ENCODE measurements at places on chromosomes 6 and 20. TPM values are rescaled to one million over a fixed set of nuclear protein-coding genes. Genes with fewer than 3 reads are reported as not detected.

DNA sequence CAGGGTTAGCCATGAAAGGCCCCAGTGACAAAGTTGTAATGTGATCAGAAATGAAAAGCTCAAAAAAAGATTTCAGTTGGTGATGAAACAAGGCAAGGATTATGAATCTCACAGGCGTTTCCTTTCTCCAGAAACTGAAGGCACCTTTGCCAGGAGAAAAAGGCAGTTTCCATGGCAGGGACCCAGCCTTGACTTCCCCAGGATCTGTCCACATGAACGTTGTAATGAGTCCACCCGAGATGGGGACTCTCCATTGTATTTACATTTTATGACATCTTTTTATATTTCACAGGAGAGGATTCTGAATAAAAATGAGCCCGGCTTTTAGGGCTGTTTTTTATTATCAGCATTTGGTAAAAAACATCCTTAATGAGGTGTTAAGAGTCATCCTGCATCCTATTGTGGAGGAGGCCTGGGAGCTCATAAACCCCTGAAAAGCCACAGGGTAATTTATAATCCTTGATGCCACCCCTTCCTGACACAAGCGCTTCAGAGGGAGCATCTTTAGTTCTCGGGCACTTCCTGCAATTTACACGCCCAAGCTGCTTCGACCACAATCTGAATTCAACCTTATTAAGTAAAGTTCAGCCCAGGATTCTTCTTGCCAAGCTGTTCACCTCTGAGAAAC lies 74.1 kb upstream of the SALL4 start:
- H3K4me1 ChIP-seq, result no peaks in the 10 kb centered on the region
- no peak overlapping the region for H3K4me3 ChIP-seq
- no peaks in the 10 kb centered on the region for H3K36me3 ChIP-seq
- DNase-seq, result no peak

DNA sequence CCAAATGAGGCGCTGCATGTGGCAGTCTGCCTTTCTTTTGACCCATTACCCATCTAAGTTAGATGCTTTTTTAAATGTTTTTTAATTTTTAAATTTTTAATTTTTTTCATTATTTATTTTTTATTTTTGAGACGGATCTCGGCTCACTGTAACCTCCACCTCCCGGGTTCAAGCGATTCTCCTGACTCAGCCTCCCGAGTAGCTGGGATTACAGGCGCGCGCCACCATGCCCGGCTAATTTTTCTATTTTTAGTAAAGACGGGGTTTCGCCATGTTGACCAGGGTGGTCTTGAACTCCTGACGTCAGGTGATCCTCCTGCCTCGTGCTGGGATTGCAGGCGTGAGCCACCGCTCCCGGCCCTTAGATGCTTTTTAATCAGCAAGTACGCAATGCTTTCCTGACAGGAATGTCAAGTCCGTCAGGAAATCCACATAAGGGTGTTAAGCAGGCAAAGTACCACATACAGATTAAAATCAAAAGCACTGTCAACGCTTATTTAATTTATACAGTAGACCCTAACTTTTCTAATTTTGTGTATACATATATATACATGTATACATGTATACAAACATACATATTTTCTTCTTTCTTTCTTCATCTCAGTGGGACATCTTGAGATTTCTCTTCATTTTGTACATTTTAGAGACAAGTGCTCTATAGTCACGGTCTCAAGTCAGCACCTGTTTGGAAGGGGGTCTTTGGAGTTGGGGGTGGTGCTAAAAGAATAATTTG lies 995 bp upstream of the GSTA4 start:
- peak; percentile 78 for DNase-seq
- H3K27ac ChIP-seq, result peak overlapping the region; percentile 98
- no peaks in the 10 kb centered on the region for H3K27me3 ChIP-seq

DNA sequence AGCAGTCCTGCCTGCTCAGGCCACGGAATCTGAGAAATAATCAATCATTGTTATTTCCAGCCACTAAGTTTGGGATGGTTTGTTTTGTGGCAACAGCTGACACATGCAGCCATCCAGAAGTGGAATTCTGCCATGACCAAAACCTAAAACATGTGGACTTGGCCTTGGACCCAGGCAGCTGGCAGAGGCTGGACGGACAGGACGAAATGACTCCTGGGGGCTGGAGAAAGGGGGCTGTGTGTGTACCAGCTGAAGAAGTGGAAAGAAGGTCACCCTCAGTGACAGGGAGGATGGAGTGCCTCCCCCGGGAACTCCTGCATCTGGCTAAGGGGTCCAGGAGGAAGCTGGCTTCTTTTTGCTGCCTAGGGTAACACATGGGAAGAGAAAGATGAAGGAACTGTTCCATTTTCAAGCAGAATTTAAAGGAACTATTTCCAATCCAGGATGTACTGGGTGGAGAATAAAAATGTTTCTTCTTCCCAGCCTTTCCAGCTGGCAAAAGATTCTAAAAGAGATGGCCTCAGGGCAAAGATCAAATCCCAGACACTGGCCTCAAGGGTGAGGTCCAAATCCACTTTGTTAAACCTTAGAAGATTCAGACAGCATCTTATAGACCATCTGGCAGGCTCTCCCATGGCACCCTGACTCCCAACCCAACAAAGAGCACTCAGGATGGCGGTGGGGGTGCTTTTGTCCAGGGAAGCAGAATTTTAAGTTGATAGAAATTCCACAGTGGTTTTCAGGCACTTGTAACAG lies 14.3 kb downstream of the SERPINB6 start:
- H3K27me3 ChIP-seq, result no peaks in the 10 kb centered on the region
- peaks cover 53% of the 10 kb centered on the region for H3K4me1 ChIP-seq
- H3K4me3 ChIP-seq, result no peak overlapping the region
- DNase-seq, result no peak
- H3K36me3 ChIP-seq, result peaks cover 15% of the 10 kb centered on the region

The C6orf15 gene
- not detected for polyA plus RNA-seq

- H3K36me3 ChIP-seq, result peaks cover 100% of the 10 kb centered on the region
- DNase-seq, result no peak
- H3K27me3 ChIP-seq, result no peaks in the 10 kb centered on the region
- H3K4me1 ChIP-seq, result no peaks in the 10 kb centered on the region
- no peak overlapping the region for H3K27ac ChIP-seq
These were observed 19.3 kb downstream of the AHCY start for GRCh38 chr20:34283844-34284243.

The CDSN gene
- polyA plus RNA-seq, result not detected

DNA sequence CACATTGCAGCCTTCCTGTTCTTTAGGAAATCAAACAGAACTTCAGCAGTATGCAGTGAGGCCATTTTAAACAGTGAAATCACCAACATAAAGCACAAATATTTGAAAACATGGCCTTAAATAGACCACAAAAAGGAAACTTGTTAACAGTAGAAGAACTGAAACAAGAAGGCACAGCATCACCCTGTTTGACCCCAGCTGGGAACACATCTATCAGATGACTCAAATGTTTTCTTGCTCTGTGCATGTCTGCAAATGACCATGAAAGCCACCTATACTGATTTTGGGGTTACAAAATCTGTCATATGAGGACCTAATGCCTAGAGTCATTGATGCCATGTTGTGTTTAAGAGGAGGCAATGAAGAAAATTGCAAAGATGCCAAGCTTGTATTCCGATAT lies 123.8 kb upstream of the ADGRF1 start:
- H3K36me3 ChIP-seq, result no peaks in the 10 kb centered on the region
- no peaks in the 10 kb centered on the region for H3K4me1 ChIP-seq
- peak overlapping the region; percentile 41 for H3K27ac ChIP-seq
- H3K4me3 ChIP-seq, result no peak overlapping the region
- DNase-seq, result no peak

DNA sequence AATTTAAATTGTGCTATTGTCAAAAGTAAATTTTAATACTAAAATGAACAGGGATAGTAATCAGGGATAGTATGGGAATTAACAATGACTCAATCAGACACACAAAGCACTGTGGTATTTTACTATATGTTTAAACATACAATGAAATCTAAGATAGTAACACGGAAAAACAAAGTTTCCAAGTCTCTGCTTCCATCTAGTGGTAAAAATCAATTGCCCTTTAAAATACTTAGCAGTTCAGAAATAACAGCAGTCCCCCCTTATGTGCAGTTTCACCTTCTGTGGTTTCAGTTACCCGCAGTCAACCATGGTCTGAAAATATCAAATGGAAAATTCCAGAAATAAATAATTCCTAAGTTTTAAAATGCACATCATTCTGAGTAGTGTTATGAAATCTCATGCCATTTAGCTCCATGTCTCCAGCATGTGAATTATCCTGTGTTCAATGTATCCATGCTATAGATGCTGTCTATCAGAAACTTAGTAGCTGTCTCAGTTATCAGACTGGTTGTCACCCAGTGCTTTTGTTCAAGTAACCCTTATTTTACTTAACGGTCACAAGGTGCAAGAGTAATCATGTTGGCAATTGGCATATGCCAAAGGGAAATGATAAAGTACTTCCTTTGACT lies 58.5 kb downstream of the AHI1 start:
- no peak for DNase-seq
- peaks cover 40% of the 10 kb centered on the region for H3K36me3 ChIP-seq
- H3K4me1 ChIP-seq, result no peaks in the 10 kb centered on the region
- H3K27me3 ChIP-seq, result no peaks in the 10 kb centered on the region

GRCh38 chr20:38812709-38813573 lies 7.4 kb downstream of the PPP1R16B start:
- H3K27me3 ChIP-seq, result no peaks in the 10 kb centered on the region
- H3K4me3 ChIP-seq, result no peak overlapping the region
- peaks cover 45% of the 10 kb centered on the region for H3K4me1 ChIP-seq
- H3K36me3 ChIP-seq, result no peaks in the 10 kb centered on the region
- H3K27ac ChIP-seq, result peak overlapping the region; percentile 65
- DNase-seq, result no peak

DNA sequence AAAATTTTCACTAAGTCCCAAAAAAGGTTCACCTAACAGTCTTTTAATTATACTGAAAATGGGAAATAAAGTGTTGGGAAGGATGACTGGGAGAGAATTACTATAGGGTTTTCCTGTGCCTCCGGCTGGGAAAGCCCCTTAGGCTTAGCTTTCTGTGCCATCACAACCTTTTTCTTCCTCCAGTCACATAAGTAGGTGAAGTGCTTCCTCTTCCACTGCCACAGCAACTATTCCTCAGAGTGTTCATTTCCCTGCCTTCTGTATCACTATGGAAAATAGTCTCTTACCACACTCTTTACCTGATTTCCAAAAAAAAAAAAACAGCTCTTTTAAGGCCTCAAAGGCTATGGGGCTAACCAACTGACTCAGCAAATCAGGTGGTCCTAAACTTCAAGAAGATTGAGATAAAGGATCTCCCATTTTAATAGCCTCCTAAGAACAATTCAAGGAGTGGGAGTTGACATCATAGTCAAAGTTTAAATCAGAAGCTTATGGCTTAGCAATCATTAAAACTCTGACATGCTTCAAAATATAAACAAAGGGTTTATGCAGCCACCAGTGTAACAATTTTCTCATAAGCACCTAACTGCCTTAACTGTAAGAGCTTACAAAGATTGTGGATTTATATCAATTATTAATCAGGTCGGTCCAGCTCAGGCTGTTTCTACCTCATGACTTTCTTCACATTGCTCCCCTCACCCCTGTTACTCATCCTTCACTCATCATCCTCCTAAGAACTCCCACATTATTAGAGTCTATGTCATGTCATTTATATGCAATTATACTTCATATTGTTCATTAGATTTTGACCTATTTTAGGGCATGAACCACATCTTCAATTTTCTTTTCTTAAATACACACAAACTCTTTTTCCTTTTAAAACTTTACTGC lies 95.3 kb downstream of the RNGTT start:
- H3K4me3 ChIP-seq, result no peak overlapping the region
- H3K36me3 ChIP-seq, result no peaks in the 10 kb centered on the region
- H3K27ac ChIP-seq, result no peak overlapping the region
- no peak for DNase-seq

GRCh38 chr6:141133836-141134235 lies 998.9 kb upstream of the GJE1 start:
- no peak overlapping the region for H3K27ac ChIP-seq
- H3K36me3 ChIP-seq, result no peaks in the 10 kb centered on the region
- H3K4me1 ChIP-seq, result no peaks in the 10 kb centered on the region
- no peaks in the 10 kb centered on the region for H3K27me3 ChIP-seq

GRCh38 chr6:15500078-15500740 lies 162.6 kb downstream of the DTNBP1 start:
- no peak for DNase-seq
- H3K27ac ChIP-seq, result no peak overlapping the region
- peaks cover 2% of the 10 kb centered on the region for H3K4me1 ChIP-seq
- H3K27me3 ChIP-seq, result no peaks in the 10 kb centered on the region
- H3K36me3 ChIP-seq, result peaks cover 4% of the 10 kb centered on the region
- H3K4me3 ChIP-seq, result no peak overlapping the region

DNA sequence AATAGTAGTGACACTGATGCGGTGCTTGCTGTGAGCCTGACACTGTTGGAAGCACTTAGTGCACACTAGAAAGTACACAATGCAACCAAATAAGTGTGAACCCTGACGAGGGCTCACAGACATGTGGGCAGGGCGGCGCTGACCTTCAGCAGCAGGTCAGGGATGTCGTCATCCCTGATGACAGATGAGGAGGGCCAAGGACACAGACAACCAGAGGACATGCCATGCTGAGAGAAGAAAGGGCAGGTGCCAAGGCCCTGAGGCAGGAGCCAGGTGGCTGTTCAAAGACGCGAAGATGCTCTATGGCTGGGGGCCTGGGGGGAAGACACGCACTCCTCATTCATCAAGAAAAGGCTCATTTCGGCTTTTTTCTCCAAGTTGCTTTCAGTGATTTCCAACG lies 176.4 kb upstream of the CST7 start:
- peaks cover 5% of the 10 kb centered on the region for H3K4me1 ChIP-seq
- H3K27me3 ChIP-seq, result no peaks in the 10 kb centered on the region
- no peak overlapping the region for H3K27ac ChIP-seq
- no peak overlapping the region for H3K4me3 ChIP-seq
- no peaks in the 10 kb centered on the region for H3K36me3 ChIP-seq

DNA sequence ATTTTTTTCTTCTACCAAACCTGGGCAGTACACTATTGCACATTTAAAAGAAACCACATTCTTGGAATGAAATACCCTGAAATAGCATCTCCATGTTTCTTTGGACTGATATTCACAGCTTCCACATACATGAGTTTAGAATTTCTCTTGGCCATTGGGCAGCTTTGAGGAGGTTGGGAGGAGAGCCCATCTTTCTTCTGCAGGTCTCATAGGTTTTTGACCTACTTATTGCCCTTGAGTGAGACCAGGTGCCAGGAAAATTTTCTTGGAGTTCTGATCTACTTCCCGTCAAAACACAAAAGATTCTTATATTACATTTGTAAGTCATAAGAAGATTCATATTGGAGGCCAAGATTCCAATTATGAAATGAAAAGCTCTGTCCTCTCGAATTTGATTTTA lies 212.0 kb downstream of the IBTK start:
- H3K27ac ChIP-seq, result no peak overlapping the region
- no peaks in the 10 kb centered on the region for H3K36me3 ChIP-seq
- no peak for DNase-seq
- no peaks in the 10 kb centered on the region for H3K27me3 ChIP-seq
- no peak overlapping the region for H3K4me3 ChIP-seq

- DNase-seq, result no peak
- H3K27ac ChIP-seq, result no peak overlapping the region
These were observed 63.4 kb downstream of the PLG start for GRCh38 chr6:160765412-160765811.

The MKKS gene
- 16.3 TPM for polyA plus RNA-seq

Measured in spleen (tissue), 13 donors.